CD4-positive, alpha-beta T cell treated with Interleukin-12 subunit alpha and Interleukin-12 subunit beta, for 1 hour (primary cell): ENCODE measurements at places on chromosomes 1 and 21.

DNA sequence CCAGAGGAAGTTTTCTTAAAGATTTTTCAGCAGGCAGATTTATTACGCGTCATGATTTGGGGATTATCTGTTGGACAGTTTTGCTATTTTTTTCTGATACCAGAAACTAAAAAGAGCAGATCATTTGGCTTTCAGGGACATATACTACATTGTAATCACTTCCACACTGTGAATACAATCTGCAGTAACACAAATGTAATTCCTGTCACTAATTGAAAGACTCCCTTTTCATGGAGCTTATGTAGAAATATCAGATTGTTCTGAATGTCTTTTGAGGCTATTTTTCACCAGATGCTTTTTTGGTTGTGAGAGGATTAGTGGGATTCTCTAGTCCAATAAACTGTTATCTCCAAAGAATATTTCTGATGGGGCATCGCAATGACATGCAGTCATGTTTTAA is 464.2 kb downstream of the DISC1 start:
- no peak for DNase-seq

- no peak for DNase-seq
Observed at GRCh38 chr1:158942490-158942889, 11.1 kb downstream of the PYHIN1 start.

GRCh38 chr1:202247104-202247503 is 53.5 kb downstream of the LGR6 start:
- DNase-seq: no peak

- no peak for DNase-seq
Observed at GRCh38 chr1:11341901-11342552, 69.0 kb downstream of the UBIAD1 start.

DNA sequence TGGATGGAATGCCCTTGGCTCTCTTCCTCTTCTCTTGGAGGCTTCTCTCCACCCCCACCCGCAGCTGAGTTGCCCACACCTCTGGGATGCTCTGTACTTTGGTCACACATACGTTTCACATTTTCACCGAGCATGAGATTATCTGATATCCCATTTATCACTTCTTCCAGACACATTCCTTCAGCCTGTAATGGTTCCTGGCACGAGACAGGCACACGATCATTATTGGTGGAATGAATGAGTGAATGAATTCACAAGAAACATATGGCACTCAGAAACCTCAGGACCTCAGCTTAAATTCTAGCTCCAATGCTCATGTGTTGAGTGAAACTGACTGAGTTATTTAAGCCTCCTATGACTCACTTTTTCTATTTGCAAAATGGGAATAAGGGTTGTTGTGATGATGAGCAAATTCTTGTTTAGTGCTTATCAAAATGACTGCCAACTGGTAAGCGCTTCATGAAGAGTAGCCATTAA is 242.7 kb upstream of the JUN start:
- no peak for DNase-seq

DNA sequence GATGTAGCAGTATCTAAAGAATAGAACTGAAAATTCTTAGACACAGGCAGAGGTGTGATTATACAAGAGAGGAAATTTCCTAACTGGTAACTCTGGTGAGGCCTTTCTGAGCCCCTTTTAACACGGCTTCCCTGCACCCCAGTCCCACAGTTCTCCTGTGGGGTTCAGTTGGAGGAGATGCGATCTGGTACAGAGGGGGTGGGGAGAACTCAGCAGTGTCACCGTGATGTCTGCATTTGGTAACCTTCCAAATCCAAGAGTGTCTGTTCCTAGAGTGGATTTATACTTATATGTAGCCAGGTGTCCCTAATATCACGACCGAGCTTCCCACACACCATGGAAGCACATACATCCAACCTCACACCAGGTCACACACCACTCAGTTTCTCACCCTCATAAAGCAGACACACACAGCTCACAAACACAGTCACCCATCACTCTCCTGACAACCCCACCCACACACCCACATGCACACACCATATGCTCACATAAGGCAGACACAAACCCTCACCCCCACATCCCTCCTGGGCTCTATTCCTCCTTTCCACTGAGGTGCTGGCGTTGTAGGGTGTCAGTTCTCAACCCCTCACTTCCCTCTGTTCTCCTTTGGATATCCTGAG is 48.5 kb downstream of the RHBG start:
- DNase-seq: no peak

GRCh38 chr1:225555821-225556220 is 97.1 kb downstream of the ENAH start:
- DNase-seq: no peak

DNA sequence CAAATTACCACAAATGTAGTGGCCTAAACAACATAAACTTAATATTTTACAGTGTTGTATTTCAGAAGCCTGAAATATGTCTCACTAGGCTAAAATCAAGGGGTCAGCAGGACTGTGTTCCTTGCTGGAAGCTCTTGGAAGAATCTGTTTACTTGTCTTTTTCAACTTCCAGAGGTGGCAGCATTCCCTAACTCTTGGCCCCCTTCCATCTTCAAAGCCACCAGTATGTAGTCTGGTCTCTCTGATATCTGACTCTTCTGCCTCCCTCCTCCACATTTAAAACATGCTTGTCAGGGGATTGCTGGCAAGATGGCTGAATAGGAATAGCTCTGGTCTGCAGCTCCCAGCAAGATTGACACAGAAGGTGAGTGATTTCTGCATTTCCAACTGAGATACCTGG is 567.5 kb downstream of the PLA2G4A start:
- DNase-seq: no peak

DNA sequence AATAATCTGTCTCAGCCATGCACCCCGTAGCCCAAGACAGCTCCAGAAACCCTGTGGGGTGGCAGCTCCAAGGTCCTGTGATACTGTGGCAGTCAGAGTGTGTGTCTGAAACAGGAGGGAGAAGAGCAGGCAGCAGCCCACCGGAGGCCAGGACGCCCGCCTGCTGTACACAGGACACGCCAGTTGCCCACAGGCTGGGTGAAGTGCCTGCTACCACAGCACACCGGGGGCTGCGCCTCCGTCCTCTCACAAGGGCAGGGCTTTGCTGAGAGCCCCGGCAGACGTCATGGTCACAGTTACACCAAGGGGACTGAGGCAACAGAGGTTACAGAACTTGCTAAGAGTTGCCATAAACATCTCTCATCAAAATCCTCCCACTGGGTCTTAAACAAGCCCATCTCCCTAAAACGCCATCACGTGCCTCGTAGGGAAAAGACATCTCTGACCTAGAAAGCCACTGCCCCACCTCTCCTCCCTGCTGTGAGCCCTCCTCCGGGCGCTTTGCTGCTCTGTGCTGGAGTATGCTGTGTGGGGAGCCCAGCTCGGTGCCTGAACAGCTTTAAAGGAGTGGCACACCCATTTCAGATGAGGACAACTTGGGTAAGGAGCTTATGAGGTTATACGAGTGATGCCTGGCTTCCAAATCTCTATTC is 5.3 kb downstream of the C1orf174 start:
- DNase-seq: no peak

- no peak for DNase-seq
Observed at GRCh38 chr1:14345946-14346550, 252.4 kb upstream of the KAZN start.
